ENCODE measurements at places on chromosomes 16 and 17.

DNA sequence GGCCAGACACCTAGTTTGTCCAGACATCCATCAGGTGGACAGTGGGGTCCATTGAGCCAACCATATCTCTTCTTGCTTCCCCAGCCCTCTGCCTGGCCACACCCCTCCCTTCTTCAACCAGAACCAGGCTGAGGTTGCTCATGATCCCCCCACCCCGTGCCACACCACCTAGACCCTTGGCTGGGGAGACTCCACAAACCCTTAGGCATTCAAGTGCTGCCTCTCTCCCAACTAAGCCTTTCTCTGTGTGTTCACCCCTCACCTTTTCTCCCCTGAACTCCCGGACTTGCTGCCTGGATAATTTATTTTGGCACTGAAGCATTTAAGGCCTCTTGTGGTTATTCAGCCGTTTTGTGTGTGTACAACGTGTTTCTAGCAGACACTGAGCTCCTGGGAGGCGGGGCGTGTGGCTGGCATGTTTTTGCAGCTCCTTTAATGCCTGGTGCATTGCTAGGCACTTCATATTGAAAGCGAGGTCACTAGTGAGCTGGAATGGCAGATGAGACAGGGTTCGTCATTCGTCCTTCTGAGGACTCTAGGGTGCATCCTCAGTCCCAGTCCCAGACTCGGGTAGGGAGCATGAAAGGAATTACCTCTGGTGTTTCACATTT lies 28.7 kb downstream of the CACNA1G start:
- no peak for DNase-seq

- DNase-seq: peak; percentile 75
These were observed 6.6 kb upstream of the TSPOAP1 start for GRCh38 chr17:58335061-58335731.

GRCh38 chr17:78769196-78769773 lies 12.8 kb downstream of the CYTH1 start:
- DNase-seq: no peak

GRCh38 chr17:40399185-40399584 lies 18.5 kb downstream of the TOP2A start:
- no peak for DNase-seq

DNA sequence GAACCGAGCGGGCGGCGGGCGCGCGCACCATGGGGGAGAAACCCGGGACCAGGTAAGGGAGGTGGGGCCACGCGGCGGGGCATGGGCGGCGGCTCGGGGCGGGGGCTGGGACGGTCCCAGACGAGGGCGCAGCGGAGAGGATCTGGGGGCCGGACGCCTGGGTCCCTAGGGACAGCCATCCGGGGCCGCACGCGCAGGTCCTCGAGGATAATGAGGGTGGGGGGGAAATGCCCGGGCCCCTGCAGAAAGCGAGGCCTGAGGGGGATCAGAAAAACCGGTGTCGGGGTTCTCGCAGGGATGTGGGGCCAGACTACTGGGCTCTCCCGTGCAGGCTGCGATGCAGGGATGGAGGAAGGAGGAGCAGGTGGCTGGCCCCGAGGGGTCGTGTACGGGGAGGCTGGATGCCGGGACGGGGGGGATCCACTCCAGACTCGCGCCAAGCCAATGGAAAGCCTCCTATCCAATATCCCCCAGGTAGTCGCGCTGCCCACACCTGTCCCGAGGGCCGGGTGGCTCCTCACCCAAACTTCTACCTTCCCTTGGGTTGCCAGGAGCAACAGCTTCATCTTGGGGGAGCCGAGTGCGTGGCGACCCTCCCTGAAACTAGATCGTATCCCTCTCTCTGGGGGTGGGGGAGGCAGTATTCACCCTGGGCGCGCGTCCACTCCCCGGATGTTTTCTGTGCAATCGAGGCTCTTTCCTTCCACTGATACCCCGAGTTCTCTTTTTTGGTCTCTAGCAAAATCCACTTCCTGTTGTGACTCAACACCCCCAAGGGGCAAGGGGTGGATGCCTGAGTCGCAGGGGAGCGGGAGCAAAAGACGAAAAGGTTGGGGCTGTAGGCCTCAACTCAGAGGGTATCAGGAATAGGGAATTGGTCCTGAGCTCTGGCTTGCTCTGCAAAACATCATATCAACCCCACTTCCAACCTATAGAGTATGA lies 532 bp downstream of the ARRB2 start:
- peak; percentile 84 for DNase-seq

DNA sequence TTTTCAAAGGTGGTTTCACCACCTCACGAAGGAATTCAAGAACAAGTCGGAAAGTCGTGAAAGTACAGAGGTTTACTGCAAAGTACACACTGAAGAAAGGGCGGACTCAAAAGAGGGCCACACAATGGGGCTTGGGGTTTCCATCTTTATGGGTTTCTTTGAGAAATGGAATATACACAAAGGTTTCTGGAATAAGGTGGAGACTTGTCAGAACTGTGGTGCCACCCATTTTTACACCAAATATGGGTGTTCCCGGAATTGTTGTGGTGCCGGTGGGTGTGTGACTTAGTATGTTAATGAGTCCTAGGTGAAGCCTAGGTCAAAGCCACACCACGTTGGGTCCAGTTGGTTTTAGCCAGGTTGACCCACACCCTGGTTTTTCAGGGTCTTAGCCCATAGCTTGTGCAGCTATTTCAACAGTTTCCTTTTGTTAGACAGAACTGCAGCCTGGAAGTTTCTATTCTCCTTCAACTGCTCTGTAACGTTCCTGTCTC lies 567 bp upstream of the GCSH start:
- DNase-seq: no peak

DNA sequence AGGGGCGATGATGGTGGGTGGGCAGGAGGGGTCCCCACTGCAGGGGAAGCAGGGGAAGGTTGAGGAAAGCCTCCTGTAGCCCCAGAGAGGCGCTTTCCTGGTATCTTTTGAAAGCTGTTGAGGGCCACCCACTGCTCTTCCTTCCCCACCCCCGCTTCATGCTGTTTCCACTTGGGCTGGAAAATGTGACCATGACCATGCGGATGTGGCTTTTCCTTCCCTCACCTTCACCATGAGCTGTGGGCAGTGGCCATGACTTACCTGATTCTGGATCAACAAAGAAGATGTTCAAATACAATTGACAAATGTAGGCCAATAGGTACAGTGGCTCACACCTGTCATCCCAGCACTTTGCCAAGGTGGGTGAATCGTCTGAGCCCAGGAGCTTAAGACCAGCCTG lies 13.8 kb downstream of the MVP start:
- no peak for DNase-seq

DNA sequence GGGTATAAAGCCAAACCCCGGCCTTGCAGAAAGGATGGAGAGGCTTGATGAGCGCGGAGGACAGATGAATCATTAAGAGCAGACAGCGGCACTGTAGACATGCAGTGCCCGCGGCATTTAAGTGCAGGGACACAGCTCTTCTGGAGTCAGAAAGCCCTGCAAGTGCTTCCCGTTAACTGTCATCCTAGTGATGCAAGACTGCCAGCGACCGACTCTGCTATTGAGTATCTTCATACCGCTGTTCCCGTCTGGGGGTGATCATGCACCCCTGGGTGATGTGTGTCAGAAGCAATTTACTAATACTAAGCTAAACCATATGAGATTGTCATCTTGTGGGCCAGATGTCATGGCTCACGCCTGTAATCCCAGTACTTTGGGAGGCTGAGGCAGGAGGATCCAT lies 101.0 kb downstream of the ABCC6 start:
- no peak for DNase-seq

- DNase-seq: peak; percentile 97
These were observed at the start of gene COPRS for GRCh38 chr17:31858642-31859486. COPRS (minus strand) TSS chr17:31859244; CDS start chr17:31859199, 45 bp downstream.

GRCh38 chr16:56262551-56263245 lies 71.4 kb downstream of the GNAO1 start:
- DNase-seq: no peak

DNA sequence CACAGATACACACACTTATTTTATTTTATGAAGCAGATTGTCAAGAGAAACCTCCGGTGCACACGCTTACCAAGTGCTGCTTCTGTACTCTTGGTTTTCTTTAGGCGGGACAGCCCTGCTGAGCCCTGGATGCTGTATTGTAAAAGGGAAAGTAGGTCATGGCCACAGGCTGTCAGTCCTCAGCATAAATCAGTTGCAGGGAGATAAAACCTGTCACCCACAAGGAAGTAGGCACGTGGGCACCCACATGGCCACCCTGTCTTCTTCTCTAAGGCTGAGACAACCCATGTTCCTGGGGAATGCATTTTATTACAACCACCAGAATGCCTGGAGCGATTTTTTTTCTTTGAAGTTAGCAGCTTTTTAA lies 59.3 kb downstream of the ASIC2 start:
- DNase-seq: no peak

- no peak for DNase-seq
These were observed 189.3 kb downstream of the AATF start for GRCh38 chr17:37137906-37138514.

GRCh38 chr17:49516180-49516579 lies 21.1 kb downstream of the NGFR start:
- no peak for DNase-seq

DNA sequence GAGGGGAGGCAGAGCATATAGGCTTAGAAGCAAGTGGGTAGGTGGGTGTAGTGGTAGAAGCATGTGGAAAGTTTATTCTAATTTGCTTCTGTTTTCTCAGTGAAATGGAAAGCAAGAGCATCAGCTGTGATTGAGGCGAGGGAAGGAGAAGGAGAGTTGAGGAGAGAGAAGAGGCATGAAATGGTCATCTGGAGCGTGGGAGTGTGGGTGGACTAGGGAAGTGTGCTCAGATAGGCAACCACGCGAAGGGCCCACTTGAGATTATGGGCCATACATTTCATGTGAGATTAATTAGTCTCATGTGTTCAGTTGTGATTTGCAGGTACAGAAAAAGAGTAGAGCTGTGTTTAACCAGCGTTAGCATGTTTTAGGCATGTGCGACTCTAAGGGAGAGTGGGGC lies 20.8 kb upstream of the CDC6 start:
- no peak for DNase-seq

DNA sequence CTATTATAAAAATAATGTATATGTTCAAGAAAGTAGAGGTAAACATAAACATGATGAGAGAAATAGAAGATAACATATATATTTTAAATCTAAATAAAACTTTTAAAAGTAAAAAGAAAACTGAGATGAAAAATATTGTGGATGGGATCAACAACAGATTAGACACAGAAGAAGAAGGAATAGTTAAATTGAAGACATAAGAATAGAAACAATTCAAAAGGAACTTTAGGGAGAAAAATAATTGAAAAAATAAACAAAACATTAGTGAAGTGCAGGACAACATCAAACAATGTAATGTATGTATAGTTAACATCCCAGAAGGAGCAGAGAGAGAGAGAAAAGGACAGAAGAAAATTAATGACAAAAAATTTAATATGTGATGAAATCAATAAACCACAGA lies 228.1 kb upstream of the TNRC6C start:
- no peak for DNase-seq

GRCh38 chr17:18041776-18042175 lies 2.6 kb downstream of the GID4 start:
- DNase-seq: no peak

DNA sequence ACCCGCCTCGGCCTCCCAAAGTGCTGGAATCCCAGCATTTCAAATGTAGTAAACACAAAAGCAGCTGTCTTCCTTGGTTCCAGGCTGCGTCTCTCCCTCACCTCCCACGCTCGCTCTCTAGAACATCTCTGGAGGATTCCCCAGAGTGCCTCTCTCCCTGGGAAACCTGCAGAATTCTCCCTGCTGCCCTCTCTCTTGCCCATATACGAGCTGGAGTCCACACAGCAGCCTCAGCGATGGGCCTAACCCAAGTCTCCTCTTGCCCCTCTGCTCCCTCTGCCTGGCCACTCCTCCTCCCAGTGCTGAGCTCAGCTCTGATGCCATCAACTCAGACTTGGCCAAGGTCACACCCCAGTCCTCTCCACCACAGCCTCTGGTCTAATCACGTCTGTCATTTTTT lies 10.6 kb downstream of the GPRC5B start:
- no peak for DNase-seq

DNA sequence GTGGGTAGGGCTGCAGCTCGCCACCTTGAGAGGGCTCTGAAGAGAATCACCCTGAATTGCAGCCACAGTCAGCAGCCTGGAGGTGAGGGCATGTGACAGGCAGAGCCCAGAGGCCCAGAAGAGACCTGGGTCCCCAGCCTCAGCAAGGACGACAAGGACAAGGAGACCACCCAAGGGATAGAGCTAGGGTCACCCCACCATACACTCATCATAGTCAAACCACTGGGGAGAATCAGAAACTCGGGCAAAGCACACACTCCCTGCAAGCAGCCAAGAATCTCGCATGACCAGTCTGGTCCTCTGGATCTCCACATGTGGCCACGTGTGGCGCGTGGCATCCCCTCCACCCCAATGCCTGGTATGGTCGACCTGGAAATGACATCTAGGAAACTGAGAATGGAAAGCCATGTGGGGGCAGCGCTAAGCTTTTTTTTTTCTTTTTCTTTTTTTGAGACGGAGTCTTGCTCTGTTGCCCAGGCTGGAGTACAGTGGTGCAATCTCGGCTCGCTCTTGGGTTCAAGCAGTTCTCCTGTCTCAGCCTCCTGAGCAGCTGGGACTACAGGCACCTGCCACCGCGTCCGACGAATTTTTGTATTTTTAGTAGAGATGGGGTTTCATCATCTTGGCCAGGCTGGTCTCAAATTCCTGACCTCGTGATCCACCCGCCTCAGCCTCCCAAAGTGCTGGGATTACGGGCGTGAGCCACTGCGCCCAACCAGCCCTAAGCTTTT lies 4.6 kb upstream of the SPHK1 start:
- DNase-seq: no peak

GRCh38 chr16:81623365-81624102 lies 155.6 kb upstream of the PLCG2 start:
- no peak for DNase-seq

- DNase-seq: peak; percentile 93
These were observed at the start of gene MPHOSPH6 for GRCh38 chr16:82169861-82170845. MPHOSPH6 (minus strand) TSS chr16:82170224; CDS start chr16:82170175, 49 bp downstream.

DNA sequence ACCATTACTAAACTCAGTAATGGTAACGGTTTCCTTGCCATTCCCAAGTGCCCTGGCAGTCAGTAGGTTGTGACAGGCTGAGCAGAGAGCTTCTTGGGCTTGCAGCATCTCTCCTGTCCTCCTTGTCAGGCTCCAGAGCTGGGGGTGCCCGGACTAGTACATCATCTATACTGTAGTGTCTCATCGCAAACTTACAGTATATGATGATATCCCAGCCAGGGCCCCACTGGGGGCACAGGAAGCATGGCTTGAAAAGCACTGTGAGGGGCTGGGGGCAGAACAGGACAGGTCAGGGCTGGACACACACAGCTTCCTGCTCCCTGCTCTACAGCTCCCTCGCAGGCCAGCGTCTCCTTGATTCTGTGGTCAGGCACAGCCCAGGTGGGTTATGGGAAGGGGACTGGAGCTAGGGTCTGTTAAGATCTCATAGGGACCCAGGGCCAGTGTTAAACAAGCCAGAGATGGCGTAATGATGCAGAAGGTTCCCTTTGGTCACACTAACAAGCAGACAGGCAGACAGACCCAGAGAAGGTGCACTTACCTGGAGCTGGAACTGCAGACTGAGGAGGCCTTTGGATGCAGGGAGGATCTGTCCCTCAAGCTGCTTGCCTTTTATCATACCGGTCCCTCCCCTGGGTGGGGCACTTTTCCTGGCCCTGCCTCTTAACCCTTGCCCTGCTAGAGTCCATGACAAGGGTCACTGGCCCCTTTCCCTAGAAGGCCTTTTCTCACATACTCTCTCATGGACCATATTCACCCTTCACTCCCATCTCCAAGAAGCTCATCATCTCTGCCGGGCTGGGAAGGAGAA lies 6.8 kb downstream of the ERAL1 start:
- DNase-seq: no peak

- DNase-seq: no peak
These were observed 26.0 kb downstream of the SMG6 start for GRCh38 chr17:2277429-2278170.

Measured in cardiac septum (tissue), 1 donor.